ENCODE measurements at places on chromosomes 4 and X.

GRCh38 chr4:3184725-3185124, 64.2 kb upstream of the MSANTD1 start:
- no peak for DNase-seq

- DNase-seq: no peak
Measured at GRCh38 chrX:9555354-9555753, 90.5 kb downstream of the TBL1X start.

- no peak for DNase-seq
Measured at GRCh38 chr4:185803022-185803421, 9.0 kb downstream of the SORBS2 start.

DNA sequence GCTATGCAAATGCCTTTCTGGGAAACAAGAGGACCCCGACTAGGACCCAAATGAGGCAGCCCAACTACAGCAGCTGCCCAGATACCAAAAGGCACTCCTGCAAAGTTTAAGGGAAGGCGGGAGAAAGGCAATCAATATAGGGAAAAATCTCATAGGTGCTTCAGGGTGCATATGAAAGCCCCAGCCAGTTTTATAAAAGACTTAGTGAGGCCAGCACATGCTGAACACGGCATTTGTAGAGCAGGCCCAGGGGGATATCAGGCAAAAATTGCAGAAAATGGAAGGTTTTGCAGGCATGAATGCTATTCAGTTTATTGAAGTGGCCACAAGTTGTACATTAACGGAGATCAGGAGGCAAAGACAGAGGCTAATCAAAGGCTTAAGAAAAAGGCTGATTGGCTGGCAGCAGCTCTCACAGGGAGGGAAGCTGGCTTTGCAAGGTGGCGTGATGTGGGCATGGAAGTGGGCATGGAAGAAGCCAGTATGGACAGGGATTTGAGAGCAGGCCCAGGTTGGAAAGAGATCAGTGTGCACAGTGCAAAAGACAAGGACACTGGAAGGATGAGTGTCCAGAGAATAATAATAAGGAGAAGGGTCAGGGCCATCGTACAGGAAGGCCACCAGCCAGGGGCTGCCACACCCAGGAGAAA, 37.7 kb upstream of the UGT2B7 start:
- no peak for DNase-seq

DNA sequence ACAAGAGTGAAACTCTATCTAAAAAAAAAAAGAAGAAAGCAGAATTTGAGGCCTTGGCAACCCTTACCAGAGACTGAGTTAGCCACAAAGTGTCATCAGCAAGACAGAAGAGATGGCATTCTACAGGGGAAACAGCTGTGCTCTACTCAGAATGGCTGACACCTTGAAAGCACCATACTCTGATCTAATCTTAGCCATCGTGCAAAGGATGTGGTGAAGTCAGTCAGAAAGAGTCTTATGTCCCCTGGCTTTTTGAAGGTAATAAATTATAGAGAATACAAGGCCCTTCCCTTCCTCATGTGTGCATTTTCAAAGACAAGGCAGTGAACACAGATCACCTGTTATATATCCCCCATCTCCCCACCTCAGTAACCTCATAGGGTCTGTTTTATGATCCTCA, 13.2 kb downstream of the CLNK start:
- peak; percentile 31 for DNase-seq

DNA sequence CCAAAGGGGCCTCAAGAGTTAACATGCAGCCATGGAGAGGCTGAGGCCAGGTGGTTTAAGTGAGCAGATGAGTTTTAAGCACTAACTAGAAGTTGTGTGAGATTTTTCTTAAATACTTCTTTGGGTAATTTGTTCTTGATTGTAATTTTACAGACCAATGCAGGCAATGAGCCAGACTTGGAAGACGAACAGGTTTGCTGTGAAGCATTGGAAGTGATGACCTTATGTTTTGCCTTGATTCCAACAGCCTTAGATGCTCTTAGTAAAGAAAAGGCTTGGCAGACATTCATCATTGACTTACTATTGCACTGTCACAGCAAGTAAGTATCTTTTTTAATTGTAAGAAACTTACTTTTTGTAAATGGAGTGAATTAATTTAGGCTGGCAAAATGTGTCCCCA, 103.9 kb downstream of the USP9X start:
- no peak for DNase-seq

DNA sequence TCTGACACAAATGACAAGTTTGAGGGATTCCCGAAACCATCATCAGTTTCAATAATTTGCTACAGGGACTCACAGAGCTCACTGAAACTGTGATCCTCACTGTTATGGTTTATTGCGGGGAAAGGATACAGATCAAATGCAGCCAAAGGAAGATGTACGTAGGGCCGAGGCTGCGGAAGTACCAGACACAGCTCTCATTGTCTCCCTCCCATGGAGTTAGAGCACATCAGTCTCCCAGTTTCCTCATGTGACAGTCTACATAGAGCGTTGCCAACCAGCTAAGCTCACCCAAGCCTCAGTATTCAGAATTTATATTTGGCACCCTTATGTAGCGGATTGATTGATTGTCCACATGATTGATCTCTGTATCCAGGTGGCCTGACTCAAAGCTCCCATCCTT, 137.8 kb upstream of the TENM3 start:
- DNase-seq: no peak

DNA sequence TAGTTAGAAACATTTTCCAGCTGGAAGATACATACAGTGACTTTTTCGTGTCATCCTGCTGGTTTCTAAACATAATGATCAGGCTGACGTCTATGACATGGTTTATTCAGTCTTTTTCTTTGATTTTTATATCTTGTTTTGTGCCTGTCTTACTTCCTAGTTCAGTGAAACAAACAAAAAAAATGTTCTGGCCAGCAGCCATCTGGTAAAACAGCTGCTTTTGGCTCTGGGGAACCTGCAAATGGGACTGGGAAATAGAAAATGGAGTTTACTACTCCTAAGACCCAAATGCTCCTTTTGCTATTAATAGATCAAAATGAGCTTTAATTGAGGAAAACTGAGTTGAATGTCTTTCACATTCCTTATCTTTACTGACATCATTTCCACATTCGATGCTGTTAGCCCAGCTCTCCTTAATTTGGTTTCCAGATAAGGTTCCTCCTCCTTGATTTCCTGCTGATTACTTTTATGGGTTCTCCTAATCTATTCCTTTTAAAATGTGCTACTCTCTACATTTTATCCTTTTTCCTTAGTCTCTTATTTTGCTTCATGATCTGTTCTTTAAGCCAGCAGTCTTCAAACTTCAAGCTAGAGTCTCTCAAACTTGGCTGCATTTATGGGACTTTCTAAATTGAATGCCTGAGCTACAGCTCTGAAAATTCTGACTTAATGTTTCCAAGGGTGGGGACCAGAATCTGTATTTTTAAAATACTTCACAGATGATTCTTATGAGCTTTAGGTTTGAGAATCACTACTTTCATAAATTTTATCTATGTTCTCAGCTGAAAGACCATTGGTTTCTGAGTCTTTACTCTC, 499.5 kb downstream of the ANKRD50 start:
- no peak for DNase-seq

- DNase-seq: no peak
Measured at GRCh38 chr4:183124228-183124627, 25.2 kb downstream of the WWC2 start.

DNA sequence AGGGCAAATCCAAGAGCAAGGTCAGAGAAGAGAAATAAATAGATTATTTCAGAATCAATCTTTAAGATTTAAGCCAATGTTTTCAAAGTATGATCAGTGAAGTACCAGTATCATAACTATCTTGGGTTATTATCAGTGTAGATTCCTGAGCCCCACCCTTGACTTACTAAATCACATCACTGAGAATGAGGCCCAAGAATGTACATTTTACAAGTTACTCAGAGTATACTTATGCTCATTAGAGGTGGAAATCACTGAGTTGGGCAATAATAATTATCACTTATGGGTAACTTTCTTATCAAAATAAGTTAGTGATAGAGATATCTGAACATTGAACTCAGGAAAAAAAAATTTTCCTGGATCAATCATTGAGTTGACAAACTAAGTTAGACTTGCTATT, 121.6 kb upstream of the NOCT start:
- no peak for DNase-seq

DNA sequence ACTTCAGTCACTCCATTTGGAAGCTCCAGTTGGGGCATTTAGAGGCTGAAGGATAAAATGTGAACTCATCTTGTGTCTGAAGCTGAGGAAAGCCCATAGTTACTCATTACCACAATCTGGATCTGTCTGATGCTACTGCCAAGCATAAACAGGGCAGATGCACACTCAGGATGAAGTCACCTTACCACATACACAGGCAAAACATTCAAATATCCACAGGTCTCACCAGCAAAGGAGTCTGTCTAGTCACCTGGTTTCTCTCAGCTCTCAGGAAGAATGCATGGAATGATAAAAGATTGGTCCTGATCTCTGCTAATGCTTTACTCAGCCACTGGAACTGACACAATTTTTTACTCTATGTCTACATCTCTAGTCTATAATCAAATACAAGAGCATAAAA, 13.0 kb upstream of the ODAPH start:
- DNase-seq: no peak

DNA sequence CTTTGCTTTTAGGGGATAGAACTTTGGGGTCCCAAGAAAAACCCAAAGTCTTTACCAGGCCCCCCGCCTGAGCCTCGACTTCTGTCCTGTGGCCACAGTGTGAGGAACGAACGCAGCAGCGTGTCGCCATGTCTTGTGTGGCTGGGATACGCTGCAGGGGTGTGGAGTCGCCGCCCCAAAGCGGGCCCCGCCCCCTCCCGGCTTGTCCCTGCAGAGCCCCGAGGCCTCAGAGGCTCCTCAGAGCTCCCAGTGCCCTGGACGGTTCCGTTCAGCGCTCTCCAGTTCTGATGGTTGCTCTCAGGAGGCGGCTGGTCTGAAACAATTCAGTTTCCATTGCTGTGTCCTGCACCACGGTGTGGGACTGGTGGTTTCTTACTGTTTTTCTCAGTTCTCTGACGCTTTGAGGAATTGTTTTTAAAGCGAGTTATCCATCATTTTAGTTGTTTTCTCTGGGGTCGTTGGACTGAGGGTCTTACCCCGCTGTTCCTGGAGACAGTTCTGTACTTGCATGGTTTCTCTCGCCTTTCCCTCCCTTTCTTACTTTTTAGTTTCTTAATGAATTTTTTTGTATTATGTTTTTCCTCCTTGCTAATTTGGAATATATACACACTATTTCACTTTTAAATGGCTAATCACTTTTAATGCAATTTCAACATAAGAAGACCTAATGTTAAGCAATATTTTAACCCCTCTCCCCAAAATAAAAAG, 1.6 kb upstream of the IDUA start:
- DNase-seq: peak; percentile 70

All from germinal center (tissue), 1 donor.